Activated naive CD4-positive, alpha-beta T cell treated with anti-CD3 and anti-CD28 coated beads for 36 hours (primary cell): ENCODE measurements at places on chromosomes 7 and 10. TPM values are rescaled to one million over a fixed set of nuclear protein-coding genes. Genes with fewer than 3 reads are reported as not detected.

SCART1 gene
- 1.5 TPM for total RNA-seq

TMEM270 gene
- total RNA-seq, result not detected

ORAI2 gene
- 15.4 TPM for total RNA-seq

GIMAP6 gene
- total RNA-seq, result 19.2 TPM

TMEM72 gene
- not detected for total RNA-seq

AZGP1 gene
- total RNA-seq, result not detected

CTAGE8 gene
- total RNA-seq, result 1.3 TPM

PARD3 gene
- total RNA-seq, result 4.0 TPM

EPDR1 gene
- 1.3 TPM for total RNA-seq

DNA sequence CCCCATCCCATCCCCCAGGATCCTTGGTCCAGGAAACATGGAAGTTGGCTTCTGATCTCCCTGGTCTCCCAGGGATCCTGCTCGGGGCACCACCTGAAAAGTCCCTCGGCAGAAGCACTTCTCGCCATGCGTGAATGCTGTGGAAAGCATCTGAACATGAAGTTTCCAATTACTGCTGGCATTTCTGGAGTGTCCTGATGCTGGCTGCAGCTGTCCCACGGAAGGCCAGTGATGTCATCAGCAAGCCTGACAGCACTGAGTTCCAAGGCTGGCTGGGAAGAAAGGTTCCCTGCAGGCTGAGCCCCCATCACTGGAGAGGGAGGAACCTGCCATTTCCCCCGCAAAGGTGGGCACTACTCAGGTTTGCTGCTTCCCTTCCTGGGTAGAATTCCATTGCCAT, 71.4 kb downstream of the KCNMA1 start:
- H3K4me3 ChIP-seq, result no peak overlapping the region
- no peak overlapping the region for H3K27ac ChIP-seq
- DNase-seq, result no peak
- no peaks in the 10 kb centered on the region for H3K4me1 ChIP-seq
- no peaks in the 10 kb centered on the region for H3K36me3 ChIP-seq

- peaks cover 21% of the 10 kb centered on the region for H3K36me3 ChIP-seq
- H3K4me3 ChIP-seq, result no peak overlapping the region
- H3K27ac ChIP-seq, result no peak overlapping the region
- H3K4me1 ChIP-seq, result no peaks in the 10 kb centered on the region
- DNase-seq, result no peak
Observed at GRCh38 chr7:66549466-66549865, 79.2 kb upstream of the KCTD7 start.

DNA sequence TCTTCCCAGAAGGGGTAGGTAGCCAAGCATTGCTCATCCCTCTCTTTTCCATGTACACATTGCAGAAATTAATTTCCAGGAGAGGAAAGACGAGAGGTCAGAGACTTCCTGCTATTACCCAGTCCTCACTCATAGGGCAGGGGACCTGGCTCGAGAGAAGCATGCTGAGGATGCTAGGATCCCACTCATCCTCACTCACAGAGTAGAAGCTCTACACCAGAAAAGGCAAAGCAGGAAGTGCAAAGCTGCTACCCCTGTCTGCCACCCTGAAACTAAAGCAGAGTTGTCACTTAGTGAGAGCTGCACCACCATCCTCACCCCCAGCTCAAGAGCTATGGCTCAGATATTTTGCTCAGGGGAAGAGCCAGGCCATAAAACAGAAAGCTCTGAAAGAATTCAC, 9.9 kb downstream of the OR9A2 start:
- no peaks in the 10 kb centered on the region for H3K27me3 ChIP-seq
- no peaks in the 10 kb centered on the region for H3K36me3 ChIP-seq
- H3K4me3 ChIP-seq, result no peak overlapping the region
- H3K4me1 ChIP-seq, result no peaks in the 10 kb centered on the region
- H3K27ac ChIP-seq, result no peak overlapping the region
- DNase-seq, result no peak

GRCh38 chr7:1555046-1555812, 776 bp downstream of the TMEM184A start:
- H3K27me3 ChIP-seq, result no peaks in the 10 kb centered on the region
- no peaks in the 10 kb centered on the region for H3K36me3 ChIP-seq
- H3K4me1 ChIP-seq, result peaks cover 3% of the 10 kb centered on the region
- no peak overlapping the region for H3K27ac ChIP-seq

DNA sequence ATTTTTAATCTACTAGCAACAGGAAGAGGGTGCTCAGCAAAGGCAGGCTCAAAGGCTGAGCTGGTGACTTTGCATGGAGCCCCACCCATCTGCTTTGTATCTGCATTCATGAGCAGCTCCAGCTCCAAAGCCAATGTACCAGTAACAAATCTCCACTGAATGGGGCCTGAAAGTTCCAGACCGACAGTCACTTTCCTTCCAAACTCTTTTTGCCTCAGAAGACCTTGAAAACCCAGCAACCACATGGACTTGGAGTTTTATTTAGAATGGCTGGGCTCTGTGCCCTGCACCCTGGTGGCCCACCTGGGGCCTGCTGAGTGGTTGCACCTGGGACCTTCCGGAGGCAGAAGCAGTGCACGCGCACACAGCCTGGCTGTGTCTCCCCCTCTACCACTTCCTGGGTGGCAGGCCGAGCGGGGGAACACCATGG, 195.0 kb upstream of the PLXNA4 start:
- no peak overlapping the region for H3K4me3 ChIP-seq
- peak; percentile 52 for DNase-seq
- H3K36me3 ChIP-seq, result peaks cover 5% of the 10 kb centered on the region
- H3K27ac ChIP-seq, result peak overlapping the region; percentile 74

GRCh38 chr10:113133497-113134115, 183.6 kb downstream of the TCF7L2 start:
- DNase-seq, result no peak
- H3K36me3 ChIP-seq, result no peaks in the 10 kb centered on the region
- no peak overlapping the region for H3K4me3 ChIP-seq
- H3K27me3 ChIP-seq, result peaks cover 9% of the 10 kb centered on the region

GRCh38 chr7:30971840-30972563, 8.2 kb downstream of the GHRHR start:
- DNase-seq, result no peak
- peaks cover 19% of the 10 kb centered on the region for H3K27me3 ChIP-seq
- no peak overlapping the region for H3K4me3 ChIP-seq
- no peaks in the 10 kb centered on the region for H3K36me3 ChIP-seq
- H3K27ac ChIP-seq, result no peak overlapping the region

GRCh38 chr7:16526742-16527540, at the start of gene LRRC72:
LRRC72 (plus strand) TSS chr7:16526825; CDS start chr7:16526953, 128 bp downstream.
- no peak for DNase-seq
- peaks cover 4% of the 10 kb centered on the region for H3K4me1 ChIP-seq
